ENCODE measurements at places on chromosomes 6 and 20.

GRCh38 chr6:56984361-56984760, 29.5 kb downstream of the BEND6 start:
- no peak for DNase-seq

- DNase-seq, result no peak
Observed at GRCh38 chr6:108710551-108710950, 137.7 kb upstream of the ARMC2 start.

DNA sequence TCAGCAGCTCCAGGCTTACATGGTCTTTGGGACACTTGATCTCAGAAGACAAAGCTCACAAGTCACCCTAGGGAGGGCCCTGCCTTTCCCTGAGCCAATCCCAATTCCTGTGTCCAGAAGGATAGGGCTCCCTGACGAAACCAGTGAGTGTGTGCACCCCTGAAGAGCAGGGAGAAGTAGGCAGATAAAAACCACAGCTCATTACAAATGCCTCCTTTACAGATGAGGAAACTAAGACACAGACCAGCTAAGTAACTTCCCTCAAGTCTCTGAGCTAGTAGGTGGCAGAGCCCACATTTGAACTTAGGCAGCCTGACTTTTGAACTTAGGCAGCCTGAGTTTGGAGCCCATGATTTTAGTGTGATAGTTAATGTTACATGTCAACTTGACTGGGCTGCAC, 6.7 kb upstream of the ZFAND3 start:
- no peak for DNase-seq

GRCh38 chr20:43241057-43241702, 51.5 kb upstream of the PTPRT start:
- DNase-seq, result no peak

DNA sequence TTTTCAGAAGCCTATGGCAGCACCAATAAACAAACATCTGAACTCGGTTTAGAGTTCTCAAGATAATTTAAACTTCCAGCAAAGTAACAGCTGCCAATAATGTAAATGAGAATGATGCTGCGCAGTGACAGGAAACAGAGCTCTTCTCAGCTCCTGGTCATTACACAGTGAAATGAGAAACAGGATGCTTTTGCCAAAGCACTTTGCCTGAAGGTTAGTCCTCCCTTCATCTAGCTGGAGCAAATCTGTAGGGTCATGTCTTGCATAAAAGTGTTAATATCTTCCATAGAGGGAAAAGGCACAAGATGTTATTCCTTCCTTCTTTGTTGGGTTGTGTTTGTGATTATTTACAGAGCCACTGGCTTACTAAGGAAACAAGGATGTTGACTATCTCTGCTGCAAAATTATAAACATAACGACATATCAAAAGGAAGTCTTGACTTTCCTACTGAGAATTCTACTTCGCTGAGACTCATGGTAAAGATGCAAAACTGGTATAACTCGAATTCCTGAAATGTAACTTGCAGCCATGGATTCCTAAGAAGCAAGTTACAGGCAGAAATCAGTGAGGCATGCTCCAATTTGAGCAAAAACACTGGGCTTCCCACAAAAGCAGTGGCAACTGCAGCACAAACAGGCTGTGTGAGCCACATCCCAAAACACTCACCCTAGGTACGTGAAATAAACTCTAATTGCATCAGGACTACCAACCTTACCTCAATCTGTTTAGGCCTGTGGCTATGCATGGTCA, 102.5 kb upstream of the BEND6 start:
- DNase-seq, result no peak

- peak; percentile 79 for DNase-seq
Observed at GRCh38 chr6:41073203-41073967, 611 bp downstream of the NFYA start.

GRCh38 chr6:84768442-84769174, 4.2 kb upstream of the TBX18 start:
- no peak for DNase-seq

- no peak for DNase-seq
Observed at GRCh38 chr6:125658136-125658535, 91.3 kb upstream of the HEY2 start.

GRCh38 chr20:9629831-9630230, 115.4 kb downstream of the LAMP5 start:
- DNase-seq, result no peak

DNA sequence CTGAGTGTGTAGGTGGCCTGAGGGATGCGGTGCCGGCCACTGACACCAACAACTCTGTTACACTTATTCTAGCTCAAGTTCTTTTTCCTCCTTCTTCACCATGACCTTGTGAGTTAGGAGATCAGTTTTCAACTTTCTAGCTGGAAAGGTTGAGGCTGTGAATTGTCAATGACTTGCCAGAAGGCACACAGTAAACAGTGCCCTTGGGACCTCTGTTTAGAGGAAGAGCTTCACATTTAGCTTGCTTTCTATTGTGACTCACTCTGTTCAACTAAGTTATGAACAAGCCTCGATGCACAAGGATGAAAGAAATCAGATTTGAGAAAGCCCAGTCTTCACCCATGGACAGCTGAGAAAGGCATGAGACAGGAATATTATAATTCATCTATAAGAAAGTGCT, 455.6 kb downstream of the MAFB start:
- no peak for DNase-seq

- DNase-seq, result no peak
Observed at GRCh38 chr6:44001318-44002066, 125.8 kb downstream of the MRPL14 start.
